SIG-M5 (cell line): ENCODE measurements at places on chromosomes 2 and 18.

DNA sequence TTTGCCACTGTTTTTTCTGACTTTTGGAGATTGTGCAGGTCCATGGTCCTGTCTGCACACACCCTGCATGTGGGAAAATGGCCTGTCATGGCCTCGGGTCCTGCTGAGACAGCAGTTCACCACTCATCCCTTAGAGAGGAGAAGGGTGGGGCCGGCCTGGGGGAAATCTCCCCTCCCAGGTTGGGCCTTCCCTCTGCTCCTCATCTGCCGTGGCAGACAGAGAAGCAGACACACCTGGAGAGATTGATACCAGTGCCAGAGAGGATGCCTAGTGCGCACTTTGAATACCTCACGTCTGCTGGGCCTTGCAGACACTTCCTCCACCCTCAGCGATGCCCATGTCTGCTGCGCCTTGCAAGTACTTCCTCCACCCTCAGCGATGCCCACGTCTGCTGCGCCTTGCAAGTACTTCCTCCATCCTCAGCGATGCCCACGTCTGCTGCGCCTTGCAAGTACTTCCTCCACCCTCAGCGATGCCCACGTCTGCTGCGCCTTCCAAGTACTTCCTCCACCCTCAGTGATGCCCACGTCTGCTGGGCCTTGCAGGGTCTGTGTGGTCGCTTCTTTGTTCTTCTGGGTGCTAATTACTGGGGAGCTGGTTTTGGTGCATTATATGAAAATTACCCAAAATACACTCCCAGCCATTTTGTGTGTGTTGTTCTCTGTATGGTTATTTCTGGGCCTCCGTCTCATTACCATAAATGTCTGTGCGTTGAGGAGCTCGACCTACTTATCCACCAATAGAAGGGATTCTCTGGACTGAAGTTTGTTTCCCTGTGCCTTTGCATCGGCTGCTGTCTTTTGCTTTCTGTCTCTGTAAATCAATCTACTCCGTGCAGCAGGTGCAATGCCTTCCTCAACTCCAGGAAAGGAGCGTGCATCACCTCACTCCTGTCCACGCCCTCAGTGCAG is 186.9 kb upstream of the PXDN start:
- no peak for DNase-seq

- DNase-seq: no peak
Measured at GRCh38 chr2:71712158-71712818, 258.9 kb downstream of the DYSF start.

DNA sequence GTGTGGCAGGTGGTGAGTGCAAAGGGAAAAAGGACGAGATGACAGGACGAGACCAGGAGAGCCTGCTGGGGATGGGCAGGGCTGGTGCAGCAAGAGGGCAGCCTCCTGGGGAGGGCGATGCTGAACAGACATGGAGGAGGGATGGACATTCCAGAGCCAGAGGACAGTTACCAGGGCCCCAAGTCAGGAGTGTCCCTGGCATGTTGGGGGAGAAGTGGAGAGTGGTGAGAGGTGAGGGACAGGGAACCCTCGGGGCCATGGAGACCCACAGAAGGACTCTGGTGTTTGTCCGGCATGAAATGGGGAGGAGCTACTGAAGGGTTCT is 19.0 kb downstream of the MTERF4 start:
- DNase-seq: no peak

GRCh38 chr2:127342101-127342500 is 45.7 kb downstream of the MAP3K2 start:
- peak; percentile 14 for DNase-seq

GRCh38 chr2:173400760-173401159 is 46.1 kb downstream of the CDCA7 start:
- DNase-seq: no peak

DNA sequence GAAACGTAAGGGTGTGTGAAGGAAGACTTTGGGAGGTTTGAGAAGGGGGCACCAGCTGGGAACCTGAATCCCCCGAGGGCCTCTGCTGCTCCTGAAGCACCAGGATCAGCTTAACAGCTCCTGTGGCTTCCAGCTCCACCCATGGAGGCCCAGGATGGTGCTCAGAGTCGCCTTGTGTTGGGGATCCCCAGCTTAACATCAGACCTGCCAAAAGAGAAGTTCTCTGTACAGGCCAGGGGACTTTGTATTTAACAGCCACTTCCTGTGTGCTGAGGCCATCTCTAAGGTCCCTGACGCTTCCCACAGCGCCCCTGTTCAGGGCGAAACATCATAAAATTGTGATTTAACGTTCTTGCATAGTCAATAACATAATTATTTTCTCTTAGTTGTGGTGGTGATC is 77.5 kb downstream of the NCK2 start:
- DNase-seq: no peak

- no peak for DNase-seq
Measured at GRCh38 chr2:31997653-31998052, 13.2 kb downstream of the MEMO1 start.

DNA sequence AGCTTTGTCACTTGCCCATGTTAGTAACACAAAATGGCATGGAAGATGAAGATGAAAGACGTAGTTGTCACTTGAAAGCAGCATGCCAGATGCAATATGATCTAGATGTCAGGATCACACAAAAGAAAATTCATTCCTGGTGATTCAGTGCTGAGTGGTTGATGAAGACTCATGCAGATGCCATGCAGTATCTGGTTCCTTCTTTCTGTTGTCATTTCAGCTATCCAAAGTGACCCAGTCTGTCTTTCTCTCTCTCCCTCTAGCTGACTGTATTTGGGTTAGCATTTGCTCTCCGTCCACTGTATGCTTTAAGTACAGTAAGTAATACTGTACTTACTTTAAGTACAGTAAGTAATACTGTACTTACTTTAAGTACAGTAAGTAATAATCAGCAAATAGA is 50.4 kb downstream of the TTN start:
- DNase-seq: no peak

DNA sequence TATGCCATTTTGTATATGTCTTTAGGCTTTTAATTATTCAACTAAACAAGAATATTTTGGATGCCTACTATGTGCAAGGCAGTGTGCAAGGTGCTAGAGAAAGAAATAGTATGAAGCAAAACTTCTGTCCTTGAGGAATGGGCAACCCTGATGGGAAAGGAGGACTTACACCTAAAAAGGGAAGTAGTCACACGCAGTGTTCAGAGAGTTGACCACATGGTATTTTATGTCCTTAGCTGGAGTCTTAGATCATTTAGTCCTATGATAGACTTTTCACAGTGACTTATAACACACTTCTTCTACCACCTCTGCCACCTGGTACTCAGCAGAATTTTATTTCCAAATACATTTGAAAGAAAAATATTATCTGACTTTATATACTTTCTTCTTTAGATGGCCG is 291.6 kb downstream of the PLCL1 start:
- DNase-seq: no peak

GRCh38 chr2:20680744-20681375 is 13.9 kb downstream of the GDF7 start:
- no peak for DNase-seq

DNA sequence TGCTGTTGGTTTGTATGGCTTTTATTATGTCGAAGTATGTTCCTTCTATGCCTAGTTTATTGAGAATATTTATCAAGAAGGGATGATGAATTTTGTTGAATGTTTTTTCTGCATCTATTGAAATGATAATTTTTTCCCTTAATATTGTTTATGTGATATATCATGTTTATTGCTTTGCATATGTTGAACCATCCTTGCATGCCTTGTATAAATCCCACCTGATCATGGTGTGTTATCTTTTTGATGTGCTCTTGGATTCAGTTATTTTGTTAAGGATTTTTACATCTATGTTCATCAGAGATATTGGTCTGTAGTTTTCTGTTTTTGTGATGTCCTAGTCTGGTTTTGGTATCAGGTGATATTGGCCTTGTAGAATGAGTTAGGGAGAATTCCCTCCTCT is 50.8 kb downstream of the G6PC2 start:
- DNase-seq: no peak

- no peak for DNase-seq
Measured at GRCh38 chr2:143936848-143937722, 582.8 kb downstream of the ZEB2 start.

GRCh38 chr2:72139874-72140620 is 7.6 kb downstream of the CYP26B1 start:
- no peak for DNase-seq

DNA sequence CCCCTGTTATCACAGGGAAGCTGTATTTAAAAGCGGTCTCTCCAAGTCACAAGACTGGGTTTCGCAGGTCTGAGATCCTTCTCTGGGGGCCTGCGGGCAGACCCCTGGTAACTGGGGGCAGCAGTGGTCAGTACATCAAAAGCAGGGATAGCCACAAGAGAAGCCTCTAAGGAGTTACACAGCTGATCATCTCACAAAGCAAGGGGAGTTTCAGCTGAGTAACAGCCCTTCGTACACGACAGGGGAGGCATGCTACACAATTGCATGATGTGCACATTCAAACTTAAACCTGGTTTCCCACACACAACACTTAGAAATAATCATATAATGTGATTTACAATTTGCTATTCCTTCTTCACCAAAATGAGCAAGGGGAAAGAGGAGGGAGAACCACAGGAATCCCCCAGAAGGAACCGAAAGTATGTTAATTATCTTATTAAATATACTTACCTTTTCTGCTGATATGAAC is 87.5 kb downstream of the TMEM131 start:
- DNase-seq: no peak

DNA sequence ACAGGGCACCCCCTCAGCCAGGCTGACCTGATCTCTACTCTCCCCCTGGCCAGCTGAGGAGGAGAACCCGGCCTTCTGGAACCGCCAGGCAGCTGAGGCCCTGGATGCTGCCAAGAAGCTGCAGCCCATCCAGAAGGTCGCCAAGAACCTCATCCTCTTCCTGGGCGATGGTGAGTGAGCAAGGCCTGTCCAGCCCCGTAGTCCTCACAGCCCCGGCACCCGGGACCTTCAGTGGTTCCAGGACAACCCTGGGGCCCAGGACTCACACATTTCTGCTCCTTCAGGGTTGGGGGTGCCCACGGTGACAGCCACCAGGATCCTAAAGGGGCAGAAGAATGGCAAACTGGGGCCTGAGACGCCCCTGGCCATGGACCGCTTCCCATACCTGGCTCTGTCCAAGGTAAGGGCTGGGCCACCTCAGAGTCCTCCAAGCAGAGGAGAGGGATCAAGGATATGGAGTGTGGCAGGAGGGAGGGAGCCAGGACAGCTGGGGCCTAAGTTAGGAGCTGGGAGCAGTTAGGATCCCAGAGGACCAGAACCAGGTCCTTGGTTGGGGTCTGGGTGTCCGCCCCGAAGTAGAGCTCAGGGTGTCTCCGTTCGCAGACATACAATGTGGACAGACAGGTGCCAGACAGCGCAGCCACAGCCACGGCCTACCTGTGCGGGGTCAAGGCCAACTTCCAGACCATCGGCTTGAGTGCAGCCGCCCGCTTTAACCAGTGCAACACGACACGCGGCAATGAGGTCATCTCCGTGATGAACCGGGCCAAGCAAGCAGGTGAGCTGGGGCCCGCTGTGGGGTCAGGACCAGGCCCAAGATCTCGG is 555 bp downstream of the ALPI start:
- DNase-seq: no peak
